ENCODE measurements at places on chromosomes 11 and 22.

DNA sequence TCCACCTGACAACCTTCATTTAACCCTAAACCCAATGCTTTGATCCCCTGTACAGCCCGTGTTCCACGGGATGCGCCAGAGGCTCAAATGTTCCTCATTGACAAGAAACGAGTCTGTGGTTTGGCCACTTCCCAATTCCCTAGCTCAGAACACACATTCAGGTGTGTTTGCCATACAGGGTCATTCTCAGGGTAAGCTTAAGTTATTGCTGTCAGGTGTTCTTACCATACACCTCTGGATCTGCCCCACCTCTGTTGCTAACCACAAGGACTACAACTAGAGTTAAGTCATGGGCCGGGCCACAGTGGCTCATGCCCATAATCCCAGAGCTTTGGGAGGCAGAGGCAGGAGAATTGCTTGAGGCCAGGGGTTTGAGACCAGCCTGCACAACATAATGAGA lies 45.6 kb upstream of the POLD3 start:
- DNase-seq: no peak

DNA sequence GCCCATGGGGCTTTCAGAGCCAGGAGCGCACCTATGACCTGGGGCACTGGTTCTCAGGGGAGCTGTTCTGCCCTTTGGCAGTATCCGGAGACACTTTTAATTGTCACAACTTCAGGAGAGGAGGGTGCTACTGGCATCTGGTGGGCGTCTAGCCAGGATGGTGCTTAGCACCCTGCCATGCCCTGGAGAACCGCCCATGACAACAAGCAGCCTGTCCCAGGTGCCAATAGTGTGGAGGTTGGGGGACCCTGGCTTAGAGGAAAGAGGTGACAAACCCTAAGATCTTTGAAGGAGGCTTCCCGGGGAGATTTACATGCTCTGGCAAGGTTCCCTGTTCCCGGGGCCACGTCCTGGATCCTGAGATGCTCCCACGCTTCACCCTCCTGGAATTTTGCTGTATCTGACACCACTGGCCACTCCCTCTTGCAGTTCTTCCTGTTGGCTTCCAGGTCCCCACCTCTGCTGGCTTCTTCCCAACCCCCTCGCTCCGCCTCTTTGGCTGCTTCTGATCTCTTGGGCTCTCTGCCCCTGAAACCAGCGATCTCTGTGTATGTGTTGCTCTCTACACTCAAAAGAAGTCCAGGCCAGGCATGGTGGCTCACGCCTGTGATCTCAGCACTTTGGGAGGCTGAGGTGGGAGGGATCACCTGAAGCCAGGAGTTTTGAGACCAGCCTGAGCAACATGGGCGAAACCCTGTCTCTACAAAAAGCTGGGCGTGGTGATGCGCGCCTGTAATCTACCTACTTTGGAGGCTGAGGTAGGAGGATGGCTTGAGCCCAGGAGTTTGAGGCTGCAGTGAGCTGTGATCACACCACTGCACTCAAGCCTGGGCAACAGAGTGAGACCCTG lies 31.1 kb downstream of the FADS3 start:
- DNase-seq: peak; percentile 6

DNA sequence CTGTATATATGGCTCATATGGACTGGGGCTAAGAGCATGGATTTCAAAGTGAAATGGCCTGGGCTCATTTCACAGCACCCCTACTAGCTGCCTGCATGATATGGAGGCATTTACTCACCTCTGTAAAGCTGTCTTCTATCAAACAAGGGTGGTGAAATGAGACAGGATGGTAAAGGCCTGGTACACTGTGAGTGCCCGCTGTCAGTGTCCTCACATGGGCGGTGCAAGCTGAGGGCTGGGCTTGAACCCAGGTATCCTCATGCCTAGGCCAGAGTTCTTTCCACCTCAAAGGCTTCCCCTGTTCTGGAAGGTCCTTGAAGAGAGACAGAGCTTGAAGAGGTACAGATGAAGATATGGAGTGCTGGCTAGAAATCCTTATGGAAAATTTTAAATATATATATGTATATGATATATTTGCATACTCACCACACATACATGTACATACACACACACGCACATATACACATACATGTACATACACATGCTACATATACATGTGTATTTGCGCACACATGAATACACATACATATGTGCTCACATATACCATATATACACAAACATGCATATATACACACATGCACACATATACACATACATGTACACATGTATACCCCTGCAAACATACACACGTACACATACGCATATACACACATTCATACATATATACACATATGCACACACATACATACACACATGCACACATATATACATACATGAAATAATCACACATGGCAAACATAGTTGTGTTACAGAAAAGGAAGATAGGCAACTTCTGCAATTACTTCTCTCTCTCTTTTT lies 44.7 kb downstream of the MICAL2 start:
- no peak for DNase-seq

DNA sequence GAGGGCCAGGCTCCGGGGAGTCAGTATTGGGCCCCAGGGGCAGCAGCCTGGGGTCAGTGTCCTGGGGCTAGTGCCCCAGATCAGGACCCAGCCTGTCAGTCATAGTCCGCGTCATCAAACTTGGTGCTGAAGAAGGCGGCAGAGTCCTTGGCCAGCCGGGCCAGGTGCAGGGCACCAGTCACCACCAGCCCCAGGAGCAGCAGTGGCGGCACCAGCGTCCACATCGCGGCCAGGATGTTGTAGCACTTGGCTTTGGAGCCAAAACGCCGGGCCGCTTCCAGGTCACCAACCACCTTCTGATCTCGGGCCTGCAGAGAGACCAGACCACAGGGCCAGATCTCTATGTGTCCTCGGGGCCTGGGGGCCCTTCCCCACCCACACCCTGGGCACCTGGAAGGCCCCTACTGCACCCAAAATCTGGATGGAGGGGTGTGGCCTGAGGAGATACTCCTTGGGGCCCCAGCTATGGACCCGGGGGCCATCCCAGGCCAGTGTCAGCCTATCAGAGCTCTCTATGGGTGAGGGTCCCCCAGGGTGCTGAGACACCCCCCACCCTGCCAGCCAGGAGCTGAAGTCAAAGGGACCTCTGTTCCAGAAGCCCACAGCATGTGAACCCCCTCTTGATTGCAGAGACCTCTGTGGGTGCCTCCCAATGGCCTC lies 790 bp downstream of the IFITM5 start:
- no peak for DNase-seq

DNA sequence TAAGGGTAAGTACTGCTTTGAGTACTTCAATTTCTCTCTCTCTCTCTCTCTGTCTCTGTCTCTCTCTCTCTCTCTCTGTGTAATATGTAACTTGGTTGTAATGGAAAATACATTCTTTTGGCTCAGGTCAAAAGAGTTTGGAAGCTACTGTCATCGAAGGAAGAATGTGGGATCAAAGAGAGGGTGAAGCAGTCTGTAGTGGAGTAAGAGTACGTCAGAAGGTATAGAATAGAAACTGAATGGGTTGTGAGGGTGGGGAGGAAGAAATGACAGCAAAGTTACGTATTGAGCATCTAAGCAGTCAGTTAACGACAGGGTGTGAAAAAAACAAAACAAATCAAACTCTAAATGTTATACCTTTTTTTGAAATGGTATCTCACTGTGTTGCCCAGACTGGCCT lies 10.0 kb downstream of the NCAM1 start:
- no peak for DNase-seq

DNA sequence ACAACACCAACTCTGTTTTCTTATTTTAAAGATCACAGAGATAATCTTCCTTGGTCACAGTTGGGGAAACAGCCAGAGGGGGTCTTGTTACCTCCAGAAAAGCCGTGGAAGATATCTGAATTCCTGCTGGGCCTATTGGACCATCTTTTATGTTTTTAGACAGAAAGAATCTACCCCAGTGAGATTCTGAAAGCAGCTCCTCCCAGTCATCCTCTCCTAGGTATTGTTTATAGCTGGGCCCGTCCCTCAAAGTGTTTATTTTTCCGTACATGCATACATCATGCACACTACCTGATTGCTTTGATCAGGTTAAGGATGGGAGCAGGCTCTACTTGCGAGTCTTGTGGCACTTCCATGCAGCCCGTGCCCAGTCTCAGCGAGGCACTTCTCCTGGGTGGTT lies 742.4 kb downstream of the NTM start:
- DNase-seq: no peak

DNA sequence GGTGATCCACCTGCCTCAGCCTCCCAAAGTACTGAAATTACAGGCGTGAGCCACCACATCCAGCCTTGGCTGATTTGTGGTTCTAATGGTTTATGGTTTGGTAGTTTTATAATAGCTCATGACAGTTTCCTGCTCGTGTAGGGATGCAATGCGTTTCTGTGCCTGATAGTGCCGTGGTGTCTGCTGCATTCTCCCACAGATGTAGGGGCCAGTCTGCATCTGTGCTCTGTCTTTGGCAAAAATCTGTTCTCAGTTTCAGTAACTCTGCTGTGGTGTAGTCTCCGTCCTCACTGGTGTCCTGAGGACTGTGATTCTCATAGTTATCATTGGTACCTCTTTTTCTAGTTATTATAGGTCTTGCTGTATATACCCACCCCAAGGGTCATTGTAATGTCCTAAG lies 16.3 kb downstream of the ST14 start:
- DNase-seq: no peak

DNA sequence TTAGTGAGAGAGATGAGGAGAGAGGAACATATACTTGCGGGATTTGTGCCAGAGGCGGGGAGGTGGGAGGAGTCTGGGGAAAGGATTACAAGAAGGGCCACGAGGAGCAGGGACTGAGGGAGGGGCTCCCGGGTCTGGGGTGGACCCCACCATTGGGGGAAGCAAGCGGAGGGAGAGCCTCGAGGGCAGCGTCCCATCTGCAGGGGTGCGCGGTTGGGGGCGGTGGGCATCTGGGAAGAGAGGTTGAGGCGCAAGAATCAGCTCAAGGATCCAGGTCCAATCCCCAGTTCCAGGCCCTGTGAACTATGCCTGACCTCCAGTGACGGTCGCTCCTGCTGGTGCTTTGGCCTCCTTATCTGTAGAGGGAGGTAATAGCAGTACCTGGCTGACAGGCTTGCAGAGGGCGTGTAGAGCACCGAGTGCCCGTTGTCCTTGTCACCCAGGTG lies 38.0 kb downstream of the ADAMTS15 start:
- no peak for DNase-seq

DNA sequence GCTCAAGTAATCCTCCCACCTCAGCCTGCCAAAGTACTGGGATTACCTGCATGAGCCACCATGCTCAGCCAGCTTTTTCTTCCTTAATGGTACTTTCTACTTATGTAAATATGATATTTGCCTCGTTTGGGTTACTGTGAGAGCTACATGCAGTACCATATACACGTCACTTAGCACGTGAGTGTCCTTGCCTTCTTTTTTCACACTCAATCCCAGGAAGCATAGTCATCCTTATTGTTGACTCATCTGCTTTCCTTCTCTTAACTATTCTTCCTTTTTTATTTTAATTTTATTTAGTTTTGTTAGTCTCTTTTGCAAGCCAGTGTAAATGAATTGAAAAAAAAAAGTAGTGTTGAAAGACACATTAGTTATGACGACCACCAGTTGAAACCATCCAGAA lies 205.9 kb downstream of the HIPK3 start:
- no peak for DNase-seq

DNA sequence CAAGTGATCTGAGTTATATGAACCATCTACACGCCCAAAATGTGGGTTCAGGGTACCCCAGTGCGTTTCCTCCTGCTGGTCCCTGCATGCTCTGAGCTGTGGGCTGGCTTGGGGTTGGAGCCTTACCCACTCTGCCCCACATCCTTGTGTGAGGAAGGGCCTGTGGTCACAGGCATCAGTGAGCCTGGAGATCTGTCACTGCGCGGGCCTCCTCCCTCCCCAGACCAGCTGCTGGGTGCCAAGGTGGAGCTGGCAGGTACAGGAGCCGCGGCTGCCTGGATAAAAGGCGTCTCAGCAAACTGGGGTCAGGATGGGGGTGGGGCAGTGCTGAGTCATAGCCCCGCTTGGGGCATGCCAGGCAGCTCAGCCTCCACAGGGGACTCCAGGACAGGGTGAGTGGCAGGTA lies 17.9 kb downstream of the GNAZ start:
- DNase-seq: no peak

DNA sequence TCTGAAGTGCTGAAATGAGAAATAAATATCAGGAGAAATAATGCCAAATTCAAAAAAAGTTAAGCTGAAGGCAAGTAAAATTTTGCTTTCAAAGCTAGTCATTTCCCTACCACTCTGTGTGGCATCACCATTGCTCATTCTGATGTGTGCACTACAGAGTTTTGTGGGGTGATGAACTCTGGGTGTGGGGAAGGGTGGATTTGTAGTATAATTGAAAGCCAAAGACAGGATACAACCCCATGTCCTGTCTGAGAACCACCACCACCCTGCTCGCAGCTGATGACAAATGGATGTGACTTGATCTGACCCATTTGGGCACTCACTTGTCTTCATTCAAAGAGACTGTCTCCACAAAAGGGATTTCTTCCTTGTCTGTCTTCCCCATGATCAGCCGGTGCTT lies 19.3 kb upstream of the TMEM9B start:
- no peak for DNase-seq

- no peak for DNase-seq
Observed at GRCh38 chr11:46229230-46229629, 48.2 kb upstream of the CREB3L1 start.

DNA sequence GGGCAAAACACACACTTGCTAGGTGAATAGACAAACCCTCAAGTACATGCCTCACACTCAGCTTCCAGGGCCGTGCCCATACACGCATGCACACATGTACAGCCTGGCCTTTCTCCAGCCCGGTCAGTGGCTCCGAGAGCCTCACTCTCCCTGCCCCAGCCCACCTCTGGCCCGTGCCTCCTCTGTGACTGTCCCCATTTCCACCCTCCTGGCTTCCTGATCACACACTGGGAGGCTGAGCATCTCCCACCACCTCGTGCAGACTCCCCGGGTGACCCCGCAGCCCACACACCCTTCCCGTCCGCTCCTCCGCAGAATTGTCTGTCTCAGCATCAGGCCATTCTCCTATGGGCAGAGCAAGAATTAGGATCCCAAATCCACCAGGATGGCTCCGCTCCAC lies 634.1 kb downstream of the TBC1D22A start:
- no peak for DNase-seq

GRCh38 chr11:126700768-126701519 lies 299.6 kb downstream of the KIRREL3 start:
- DNase-seq: no peak

GRCh38 chr22:26998129-26998528 lies 340.7 kb downstream of the MIAT start:
- no peak for DNase-seq

- no peak for DNase-seq
Observed at GRCh38 chr22:46607483-46608114, 12.6 kb upstream of the GRAMD4 start.

GRCh38 chr11:128404437-128404836 lies 182.9 kb downstream of the ETS1 start:
- DNase-seq: no peak

- DNase-seq: no peak
Observed at GRCh38 chr11:99987821-99988470, 699.1 kb upstream of the ARHGAP42 start.

DNA sequence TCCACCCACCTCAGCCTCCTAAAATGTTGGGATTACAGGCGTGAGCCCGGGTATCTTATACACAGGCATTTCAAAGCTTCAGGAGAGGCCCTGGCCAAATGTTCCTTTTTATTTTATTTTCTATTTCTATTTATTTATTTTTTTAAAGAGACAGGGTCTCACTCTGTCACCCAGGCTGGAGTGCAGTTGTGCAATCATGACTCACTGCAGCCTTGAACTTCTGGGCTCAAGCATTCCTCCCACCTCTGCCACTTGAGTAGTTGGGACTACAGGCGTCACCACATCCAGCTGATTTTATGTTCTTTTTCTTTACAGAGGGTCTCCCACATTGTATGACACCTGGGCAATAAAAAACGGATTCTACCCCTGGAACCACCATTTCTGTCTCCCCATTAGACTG lies 71.2 kb downstream of the FBXO7 start:
- DNase-seq: no peak

GRCh38 chr11:116742104-116742503 lies 30.7 kb downstream of the BUD13 start:
- DNase-seq: no peak

All from NCI-H446 treated with DMSO at 0.1 percent for 48 hours (cell line).